Calu3 (cell line): ENCODE measurements at places on chromosomes 1 and 21.

GRCh38 chr1:90074137-90074536 lies 79.2 kb downstream of the ZNF326 start:
- no peak for DNase-seq

- DNase-seq, result no peak
Measured at GRCh38 chr1:223088713-223089240, 54.3 kb downstream of the TLR5 start.

GRCh38 chr1:22751124-22751531 lies 40.5 kb downstream of the EPHB2 start:
- peak; percentile 56 for DNase-seq

- no peak for DNase-seq
Measured at GRCh38 chr1:228313536-228314277, 92.9 kb downstream of the TRIM11 start.

- no peak for DNase-seq
Measured at GRCh38 chr1:2777424-2778219, 23.9 kb downstream of the TTC34 start.
